Stimulated activated CD4-positive, alpha-beta T cell treated with anti-CD3 and anti-CD28 coated beads, TNF-alpha, amount 100 ng/mL, for 4 hours (primary cell): ENCODE measurements at places on chromosomes 13 and 19.

GRCh38 chr13:30845297-30846214 lies 60.5 kb upstream of the MEDAG start:
- no peak for DNase-seq

GRCh38 chr13:107866032-107866940 lies 349.1 kb downstream of the LIG4 start:
- DNase-seq = no peak

GRCh38 chr19:27748551-27749152 lies 1464.3 kb downstream of the UQCRFS1 start:
- no peak for DNase-seq

GRCh38 chr19:15498910-15499309 lies 9.4 kb upstream of the CYP4F22 start:
- DNase-seq = no peak

DNA sequence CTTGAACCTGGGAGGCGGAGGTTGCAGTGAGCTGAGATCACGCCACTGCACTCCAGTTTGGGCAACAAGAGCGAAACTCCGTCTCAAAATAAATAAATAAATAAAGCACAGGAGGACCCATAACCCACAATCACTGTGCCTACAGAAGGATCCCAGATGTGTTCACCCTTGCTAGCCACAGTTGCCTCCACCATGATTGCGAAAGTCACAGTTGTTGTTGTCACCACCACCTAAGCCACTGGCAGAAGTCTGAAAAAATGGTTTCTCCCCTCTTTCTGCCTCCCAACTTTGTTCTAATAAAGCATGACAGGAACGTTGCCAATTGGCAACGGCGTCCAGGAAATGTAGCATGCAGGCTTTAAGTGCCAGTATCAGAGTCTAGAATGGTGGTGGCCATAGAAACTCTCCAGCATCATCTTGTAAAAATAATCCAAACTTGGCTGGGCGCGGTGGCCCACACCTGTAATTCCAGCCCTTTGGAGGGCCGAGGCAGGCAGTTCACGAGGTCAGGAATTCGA lies 2.2 kb upstream of the EPS15L1 start:
- no peak for DNase-seq

- DNase-seq = peak; percentile 99
Measured at GRCh38 chr19:45506246-45506988, 862 bp upstream of the VASP start.

GRCh38 chr13:108940121-108940520 lies 310.7 kb downstream of the MYO16 start:
- DNase-seq = no peak

GRCh38 chr19:16068696-16069259 lies 7.5 kb upstream of the TPM4 start:
- DNase-seq = no peak

DNA sequence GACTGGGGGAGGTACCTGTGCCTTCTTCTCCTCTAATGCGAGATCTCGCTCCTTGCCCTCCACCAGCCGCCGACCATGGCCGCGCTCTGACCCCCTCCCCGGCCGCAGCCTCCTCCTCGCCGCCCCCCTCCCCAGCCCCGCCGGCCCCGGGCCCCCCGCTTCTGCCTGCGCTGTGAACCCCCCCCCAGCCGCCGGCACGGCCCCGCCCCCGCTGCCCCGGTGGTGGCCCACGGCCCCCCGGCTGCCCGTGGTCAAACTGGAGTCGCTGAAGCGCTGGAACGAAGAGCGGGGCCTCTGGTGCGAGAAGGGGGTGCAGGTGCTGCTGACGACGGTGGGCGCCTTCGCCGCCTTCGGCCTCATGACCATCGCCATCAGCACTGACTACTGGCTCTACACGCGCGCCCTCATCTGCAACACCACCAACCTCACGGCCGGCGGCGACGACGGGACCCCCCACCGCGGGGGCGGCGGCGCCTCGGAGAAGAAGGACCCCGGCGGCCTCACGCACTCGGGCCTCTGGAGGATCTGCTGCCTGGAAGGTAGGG lies at the start of gene CACNG8:
Gene CACNG8, plus strand, starts transcription at position 51 of the 545 bp plus-strand sequence.
- DNase-seq = no peak

DNA sequence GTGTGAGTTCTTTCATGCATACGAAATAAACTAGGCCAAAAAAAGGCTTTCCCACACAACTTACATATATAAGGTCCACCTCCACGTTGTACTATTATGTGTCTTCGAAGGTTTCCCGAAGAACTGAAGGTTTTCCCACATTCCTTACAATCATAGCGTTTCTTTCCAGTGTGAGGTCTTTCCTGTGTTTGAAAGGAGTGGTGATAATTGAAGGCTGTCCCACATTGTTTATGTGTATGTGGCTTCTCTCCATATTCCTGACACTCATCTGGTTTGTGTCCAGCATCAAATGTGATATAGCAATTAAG lies 14.6 kb downstream of the ZNF442 start:
- no peak for DNase-seq

DNA sequence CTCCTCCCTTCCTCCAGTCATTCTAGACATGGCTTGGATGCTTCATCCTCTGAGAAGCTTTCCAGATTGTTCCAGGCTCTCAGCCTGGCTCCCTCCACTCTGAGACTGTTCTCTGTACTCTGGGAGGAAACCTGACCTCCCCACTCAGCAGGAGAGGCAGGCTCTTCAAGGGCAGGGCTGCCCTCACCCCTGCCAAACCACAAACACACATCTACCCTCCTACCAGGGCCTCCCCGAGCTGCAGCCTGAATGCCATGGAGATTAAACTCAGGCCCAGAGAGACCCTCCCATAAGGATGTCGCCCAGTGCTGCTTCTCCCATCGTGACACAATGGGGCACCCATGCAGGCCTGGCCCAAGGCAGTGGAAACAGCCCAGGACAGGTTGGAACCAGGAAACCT lies 16.2 kb downstream of the NUMBL start:
- no peak for DNase-seq

- DNase-seq = no peak
Measured at GRCh38 chr13:107324416-107325204, 756.7 kb upstream of the ARGLU1 start.

DNA sequence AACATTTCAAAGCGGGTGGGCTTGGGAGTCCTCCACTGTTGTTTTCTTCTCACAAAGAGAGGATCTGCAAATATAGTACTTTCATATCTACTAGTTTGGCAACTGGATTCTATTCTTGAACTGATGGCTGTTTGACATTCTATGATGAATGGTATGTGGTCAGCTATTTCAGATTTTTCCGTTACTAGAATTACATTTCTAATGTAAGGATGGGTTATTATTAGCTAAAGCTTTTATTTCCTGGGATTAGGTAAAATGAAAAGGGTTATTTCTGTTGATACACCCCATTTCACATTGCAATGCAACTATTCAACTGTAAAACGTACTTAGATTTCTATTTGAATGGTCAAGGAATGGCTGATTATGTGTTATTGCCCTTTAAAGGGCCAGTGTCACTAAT lies 629.7 kb downstream of the DACH1 start:
- DNase-seq = no peak

DNA sequence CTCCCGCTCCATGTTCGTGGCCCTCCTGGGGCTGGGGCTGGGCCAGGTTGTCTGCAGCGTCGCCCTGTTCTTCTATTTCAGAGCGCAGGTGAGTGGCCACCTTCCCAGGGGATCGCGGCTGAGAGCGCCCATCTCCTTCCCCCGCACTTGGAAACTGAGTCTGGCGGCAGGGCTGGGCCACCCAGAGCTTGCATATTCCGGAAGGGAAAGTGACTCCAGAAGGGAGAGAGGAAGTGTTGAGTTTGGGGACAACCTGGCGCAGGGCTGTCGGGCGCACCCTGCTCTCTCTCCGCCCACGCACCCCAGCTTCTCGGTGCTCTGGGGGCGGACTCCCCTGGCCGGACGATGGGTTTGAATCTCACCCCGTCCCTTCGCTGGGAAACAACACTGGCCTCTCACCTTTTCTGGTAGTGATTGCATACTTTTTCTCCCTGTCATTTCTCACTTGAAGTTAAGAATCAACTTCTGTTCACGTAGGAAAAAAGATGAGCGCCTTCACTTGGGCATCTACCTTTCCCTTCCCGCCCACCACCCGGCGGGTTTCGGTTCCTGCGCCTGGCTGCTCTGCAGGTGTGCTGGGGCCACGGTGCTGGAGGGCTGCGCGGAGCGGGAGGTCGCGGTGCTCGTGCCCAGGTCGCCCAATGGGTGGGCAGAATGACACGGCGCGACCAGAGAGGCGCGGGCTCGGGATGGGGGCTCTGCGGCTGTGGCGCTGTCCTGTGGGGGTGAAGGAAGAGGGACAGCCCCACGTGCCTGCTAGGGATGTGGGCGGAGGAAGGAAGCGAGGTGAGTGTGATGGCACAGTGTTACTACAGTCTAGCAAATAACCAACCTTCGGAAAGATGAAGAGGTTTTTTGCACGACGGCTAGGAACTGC lies 721 bp downstream of the TNFSF11 start:
- peak; percentile 64 for DNase-seq

- DNase-seq = no peak
Measured at GRCh38 chr13:111210544-111211469, 95.7 kb downstream of the ARHGEF7 start.

- DNase-seq = no peak
Measured at GRCh38 chr13:20814224-20814910, 40.6 kb upstream of the EEF1AKMT1 start.

DNA sequence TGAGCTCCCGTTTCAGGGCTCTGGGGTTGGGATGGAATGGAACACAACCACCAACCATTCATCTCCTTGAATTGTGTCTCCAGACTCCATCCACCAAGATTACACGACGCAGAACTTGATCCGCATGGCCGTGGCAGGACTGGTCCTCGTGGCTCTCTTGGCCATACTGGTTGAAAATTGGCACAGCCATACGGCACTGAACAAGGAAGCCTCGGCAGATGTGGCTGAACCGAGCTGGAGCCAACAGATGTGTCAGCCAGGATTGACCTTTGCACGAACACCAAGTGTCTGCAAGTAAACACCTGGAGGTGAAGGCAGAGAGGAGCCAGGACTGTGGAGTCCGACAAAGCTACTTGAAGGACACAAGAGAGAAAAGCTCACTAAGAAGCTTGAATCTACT lies 15.5 kb downstream of the FCAR start:
- no peak for DNase-seq

- no peak for DNase-seq
Measured at GRCh38 chr13:60990032-60990733, 425.5 kb downstream of the PCDH20 start.

DNA sequence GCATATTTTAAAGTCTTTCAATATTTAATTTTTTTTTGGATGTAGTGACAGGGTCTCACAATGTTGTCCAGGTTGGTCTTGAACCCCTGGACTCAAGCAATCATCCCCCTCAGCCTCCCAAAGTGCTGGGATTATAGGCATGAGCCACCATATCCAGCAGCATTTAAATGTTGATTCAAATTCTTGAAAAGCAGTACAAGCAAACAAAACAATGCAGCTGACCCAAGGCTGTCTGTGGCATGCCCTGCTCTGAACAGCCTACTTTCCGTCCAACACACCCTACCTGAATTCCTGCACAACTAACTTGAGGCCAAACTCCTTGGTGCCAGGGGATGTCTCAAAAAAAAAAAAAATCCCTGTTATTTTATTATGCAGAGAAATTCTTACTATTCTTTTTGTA lies 23.0 kb downstream of the NEK5 start:
- DNase-seq = no peak

DNA sequence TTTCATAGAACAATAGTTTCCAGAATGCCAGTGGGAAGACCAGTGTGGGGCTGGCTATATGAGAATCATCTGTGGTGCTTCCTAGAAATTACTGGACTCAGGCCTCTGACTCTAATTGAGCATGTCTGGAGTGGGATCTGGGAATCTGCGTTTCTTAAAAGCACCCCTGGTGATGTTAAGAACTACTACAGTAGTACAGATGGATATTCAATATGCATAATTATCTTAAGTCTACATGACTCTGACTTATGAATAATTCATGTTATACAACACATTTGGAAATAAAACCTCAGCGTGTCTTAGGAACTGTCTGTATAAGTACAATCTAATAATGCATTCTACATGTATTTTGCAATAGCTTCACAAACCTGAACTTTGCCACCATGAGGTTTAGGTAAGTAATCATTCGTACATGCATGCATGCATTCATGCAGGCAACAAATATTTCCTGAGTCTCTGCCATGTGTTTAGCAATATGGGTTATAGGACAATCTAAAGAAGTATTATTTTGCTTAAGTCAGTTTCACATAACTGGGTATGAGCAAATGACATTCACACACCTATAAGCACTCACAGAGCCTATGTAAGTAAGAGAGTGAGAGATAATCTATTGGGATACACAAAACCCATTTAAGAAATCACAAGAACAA lies 62.0 kb downstream of the EPSTI1 start:
- DNase-seq = no peak

GRCh38 chr19:45423033-45423588 lies 606 bp downstream of the ERCC1 start:
- no peak for DNase-seq

DNA sequence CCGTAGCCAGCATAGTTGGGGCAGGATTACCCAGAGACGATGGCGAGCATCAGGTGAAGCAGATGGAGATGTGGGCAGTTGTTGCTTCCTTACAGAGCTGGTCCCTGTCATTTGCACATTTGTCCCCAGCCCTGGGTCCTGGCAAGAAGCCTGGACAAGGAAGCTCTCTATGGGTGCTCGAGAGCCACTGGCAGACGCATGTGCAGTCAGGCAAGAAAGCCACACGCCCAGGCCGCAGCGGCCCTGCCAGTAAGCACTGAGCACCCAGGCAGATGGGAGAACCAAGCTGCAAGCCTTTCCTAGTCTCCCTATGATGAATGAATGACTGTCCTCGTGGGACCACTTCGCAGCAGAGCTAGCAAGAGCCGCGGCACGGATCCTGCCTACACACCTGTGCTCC lies 182.8 kb downstream of the FOXO1 start:
- no peak for DNase-seq

GRCh38 chr19:44107751-44108150 lies 5.4 kb upstream of the ZNF225 start:
- DNase-seq = no peak

DNA sequence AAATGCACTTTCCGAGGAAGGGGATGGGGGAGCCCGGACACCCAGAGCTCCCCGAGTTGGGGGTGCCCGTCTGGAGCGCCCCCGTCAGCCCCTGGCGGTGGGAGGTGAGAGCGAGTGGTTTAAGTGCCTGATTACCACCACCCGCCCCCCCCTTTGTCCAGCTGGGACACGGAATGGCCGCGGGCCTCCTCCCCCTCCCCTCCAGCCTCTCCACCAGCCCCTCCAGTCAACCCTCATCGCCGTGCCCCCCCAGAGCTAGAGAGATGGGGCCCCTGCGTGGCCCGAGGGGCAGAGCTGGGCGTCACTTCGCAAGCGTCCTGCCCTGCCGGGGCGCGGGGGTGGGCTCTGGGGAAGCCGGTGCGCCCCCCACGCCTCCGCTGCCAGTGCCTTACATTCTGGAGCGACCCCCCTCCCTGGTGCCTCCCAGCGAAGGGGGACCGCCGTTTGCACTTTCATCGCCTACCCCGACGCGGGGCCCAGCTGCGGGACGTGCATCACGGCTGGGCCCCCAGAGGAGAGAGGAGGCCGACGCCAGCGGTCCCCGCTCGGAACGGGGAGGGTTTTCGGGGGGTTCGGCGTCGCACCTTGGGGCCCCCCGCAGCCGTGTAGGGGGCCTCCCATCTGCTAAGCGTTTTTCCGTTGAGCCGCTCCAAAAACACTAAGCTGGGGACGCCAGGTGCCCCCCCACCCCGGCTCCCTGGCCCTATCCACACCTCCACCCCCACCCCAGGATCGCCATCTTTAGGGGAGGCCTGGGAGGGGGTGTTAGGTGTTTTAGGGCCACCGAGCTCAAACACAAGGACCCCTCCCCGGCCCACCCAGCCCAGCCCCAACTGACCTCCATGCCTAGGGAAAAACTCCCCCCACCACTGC lies 16.4 kb downstream of the SMIM24 start:
- no peak for DNase-seq

GRCh38 chr13:99278200-99278599 lies 20.0 kb upstream of the GPR18 start:
- DNase-seq = no peak

- no peak for DNase-seq
Measured at GRCh38 chr19:54178581-54179261, 5.8 kb upstream of the TMC4 start.
